SJCRH30 (cell line): ENCODE measurements at places on chromosomes 1 and 21. TPM values are rescaled to one million over a fixed set of nuclear protein-coding genes. Genes with fewer than 3 reads are reported as not detected.

DNA sequence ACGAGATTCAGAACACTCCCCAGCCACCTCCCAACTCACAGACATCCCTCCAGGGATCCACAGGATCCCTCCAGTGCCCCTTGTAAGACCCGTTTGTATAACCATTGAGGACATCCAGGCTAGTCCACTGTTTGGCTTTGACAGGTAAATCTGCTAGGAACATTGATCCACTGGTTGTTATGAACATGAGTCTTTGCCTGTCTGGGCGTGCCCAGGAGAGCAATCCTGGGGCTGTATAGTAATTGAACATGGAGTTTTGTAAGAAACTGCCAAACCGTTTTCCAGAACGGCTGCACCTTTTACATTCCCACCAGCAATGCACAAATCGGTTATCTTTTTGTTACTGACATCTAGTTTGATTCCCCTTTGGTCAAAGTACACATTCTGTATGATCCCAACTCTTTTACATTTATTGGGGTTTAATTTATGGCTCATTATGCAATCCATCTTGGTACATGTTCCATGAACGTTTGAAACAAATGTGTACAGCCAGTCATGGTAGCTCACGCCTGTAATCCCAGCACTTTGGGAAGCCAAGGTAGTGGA is 88.7 kb downstream of the WDR4 start:
- DNase-seq = no peak

The RAP1GAP gene
- 5.2 and 8.4 TPM in 2 replicates for total RNA-seq

DNA sequence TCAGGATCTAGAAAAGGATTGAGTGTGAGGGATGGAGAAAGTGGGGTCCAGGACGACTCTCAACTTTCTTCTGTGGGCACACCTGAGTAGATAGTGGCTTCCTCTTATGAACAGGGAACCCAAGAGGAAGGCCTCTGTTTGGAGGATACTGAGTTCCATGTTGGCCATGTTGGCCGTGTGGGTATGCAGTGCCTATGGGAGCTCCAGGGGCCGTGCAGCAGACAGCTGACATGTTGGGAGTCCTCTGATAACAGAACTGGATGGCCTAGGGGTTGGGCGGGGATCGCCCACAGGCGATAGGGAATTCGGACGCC is 43.0 kb downstream of the TMEM53 start:
- DNase-seq = no peak

GRCh38 chr21:41405321-41405720 is 20.7 kb upstream of the MX1 start:
- DNase-seq = no peak

DNA sequence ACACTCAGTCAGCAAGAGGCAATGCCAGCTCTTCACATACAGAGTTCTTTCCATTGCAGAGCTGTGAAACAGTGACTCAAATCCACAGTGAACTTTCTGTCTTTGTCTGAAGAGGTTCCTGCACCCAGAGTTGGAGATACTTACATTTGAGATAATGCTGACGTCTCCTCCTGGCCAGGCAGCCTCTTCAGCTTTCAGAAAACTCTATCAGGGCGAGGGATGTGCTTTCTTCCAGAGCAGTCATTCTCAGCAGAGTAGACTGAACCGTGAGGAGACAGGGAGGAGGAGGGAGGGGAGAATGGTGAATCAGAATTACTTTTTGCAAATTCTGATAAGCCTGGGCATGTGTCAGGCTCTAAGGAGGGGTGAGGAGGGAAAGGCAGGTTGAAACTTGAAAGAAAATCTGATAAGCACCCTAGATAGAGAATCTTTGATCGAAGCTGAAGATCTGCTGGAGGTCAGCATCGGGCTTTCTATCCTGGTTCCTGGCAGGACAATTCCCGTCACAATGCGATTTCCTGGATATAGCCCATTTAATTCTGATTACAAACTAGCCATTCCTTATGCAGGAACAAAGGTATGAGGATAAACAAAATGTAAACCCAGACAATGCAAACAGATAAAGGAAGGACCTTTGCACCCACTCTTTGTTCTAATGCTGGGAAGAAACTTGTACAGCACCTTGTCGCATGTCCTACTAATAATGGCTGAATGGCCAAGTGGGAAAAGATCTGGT is 18.9 kb upstream of the NID1 start:
- DNase-seq = no peak

DNA sequence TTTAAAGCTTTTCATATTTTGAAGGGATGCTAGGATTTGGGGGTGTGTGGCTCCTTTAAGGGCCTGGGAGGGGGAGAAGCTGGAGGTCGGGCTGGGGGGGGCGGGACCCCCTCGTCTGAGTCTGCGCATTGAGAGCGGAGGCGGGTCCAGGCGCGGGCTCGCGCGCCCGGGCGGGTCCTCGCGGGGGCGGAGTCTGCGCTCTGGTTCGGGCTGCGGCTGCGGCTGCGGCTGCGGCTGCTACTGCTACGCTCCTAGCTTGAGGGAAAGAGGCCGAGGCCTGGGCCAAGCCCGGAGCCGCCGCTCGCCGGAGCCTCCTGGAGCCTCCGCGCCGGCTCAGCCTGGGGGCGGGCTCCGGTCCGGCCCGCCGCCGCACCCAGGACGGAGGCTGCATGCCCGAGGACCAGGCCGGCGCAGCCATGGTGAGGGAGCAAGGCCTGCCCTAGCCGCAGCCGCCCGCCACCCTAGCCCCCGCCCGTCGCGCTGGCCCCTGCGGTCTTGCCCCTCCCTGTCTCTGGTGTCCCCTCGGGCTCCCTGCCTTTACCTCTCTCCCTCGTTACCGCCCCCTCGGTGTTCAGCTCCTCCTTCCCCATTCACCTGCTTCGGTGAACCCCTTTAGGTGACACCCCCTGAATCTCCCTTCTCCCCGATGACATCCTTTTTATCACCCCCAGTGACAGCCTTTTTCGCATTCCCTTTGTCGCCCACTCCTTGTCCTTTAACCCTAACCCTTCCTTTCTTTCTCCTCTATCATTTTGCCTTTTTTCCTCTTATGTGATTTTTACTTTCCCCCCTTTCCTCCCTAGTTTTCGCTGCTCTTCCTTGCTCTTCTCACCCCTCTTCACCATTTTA is at the start of gene ZYG11B:
Gene ZYG11B, plus strand, starts transcription at position 189 of the 849 bp plus-strand sequence. Its CDS starts 201 bp downstream, at position 390.
- peak; percentile 94 for DNase-seq

GRCh38 chr1:157595356-157595755 is 2.5 kb downstream of the FCRL4 start:
- DNase-seq = no peak

GRCh38 chr1:178541379-178541778 is 28.5 kb downstream of the TEX35 start:
- DNase-seq = no peak

- DNase-seq = no peak
These were observed 262.1 kb downstream of the PTPRU start for GRCh38 chr1:29498126-29499103.

DNA sequence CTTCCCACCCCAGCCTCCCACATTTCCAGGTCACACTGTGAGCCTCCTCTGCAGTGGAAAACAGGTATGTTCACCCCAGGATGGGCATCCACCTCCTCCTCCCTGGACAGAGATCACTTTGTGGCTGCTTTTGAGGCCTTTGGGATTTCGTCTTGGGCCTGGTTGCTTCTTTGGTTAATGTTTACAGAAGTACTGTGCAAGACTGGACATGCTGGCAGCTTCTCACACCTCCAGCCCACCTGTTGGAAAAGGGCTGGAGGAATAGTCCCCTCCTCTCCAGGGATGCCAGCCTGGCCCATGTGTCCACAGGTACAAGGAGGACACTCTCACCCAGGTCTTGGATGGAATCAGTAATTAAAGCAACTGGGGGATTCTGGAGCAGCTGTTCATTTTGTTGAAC is 56.1 kb downstream of the KAZN start:
- no peak for DNase-seq

GRCh38 chr1:41626616-41627375 is 142.3 kb upstream of the EDN2 start:
- no peak for DNase-seq

- peak; percentile 49 for DNase-seq
These were observed 59.0 kb downstream of the ALPL start for GRCh38 chr1:21568006-21568746.

The A3GALT2 gene
- total RNA-seq = not detected in 2 replicates

The VHLL gene
- 0.63 TPM in 1 of 2 replicates, not detected in the other for total RNA-seq

- no peak for DNase-seq
These were observed 264.5 kb downstream of the OLFM3 start for GRCh38 chr1:101732261-101732660.

The WNT2B gene
- total RNA-seq = 0.15 and 0.28 TPM in 2 replicates

DNA sequence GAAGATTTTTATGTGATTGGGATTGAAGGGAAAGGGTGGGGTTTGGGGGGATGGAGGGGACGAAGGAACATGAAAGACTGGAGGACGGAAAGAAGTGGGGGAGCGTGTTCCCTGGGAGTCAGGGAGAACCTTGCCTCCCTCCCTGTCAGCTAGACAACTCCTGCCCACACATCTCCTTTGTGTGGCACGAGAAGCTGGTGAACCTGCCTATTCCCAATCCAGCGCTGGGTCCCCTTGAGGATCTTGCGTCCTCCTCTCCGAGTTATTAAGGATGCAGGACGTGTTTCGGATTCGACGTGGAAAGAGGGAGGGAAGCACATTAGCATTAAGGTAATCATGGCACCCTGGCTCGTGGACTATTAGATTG is 1.4 kb downstream of the LRRC7 start:
- no peak for DNase-seq

- no peak for DNase-seq
These were observed 422.9 kb upstream of the BEND5 start for GRCh38 chr1:49199564-49199963.

- DNase-seq = no peak
These were observed 804.4 kb downstream of the BRINP3 start for GRCh38 chr1:189673217-189673616.

The IRF2BP2 gene
- total RNA-seq = 33.2 and 41.1 TPM in 2 replicates

DNA sequence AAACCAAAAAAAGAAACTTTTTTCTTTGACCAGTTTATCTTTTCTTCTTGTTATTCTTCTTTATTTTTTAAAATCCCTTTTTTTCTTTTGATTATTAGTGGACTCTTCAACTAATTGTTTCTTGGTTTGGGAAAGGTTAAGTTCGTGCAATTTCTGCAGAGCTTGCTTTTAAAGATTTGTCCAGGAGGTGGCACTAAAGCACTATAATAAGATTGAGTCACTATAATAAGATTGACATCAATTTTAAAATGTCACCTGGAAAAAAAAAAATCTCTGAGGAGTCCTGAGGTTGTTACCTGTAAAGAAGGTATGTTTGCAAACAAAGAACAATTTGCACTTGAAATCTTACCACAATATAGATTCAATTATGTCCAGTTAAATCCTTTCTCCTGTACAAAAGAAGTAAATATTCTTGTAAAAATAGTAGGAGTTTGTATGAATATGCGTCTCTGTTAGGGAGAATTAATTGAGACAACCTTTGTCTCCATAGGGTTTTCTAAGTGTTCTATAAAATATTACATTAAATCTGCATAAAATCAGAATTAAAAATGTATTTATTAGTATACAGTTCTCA is 166.7 kb downstream of the ADGRL4 start:
- no peak for DNase-seq

GRCh38 chr1:30933874-30934252 is 25.3 kb upstream of the SDC3 start:
- DNase-seq = no peak

- no peak for DNase-seq
These were observed 595 bp downstream of the CRYBG2 start for GRCh38 chr1:26353210-26353859.

- no peak for DNase-seq
These were observed 14.1 kb upstream of the MYOG start for GRCh38 chr1:203099805-203100515.

DNA sequence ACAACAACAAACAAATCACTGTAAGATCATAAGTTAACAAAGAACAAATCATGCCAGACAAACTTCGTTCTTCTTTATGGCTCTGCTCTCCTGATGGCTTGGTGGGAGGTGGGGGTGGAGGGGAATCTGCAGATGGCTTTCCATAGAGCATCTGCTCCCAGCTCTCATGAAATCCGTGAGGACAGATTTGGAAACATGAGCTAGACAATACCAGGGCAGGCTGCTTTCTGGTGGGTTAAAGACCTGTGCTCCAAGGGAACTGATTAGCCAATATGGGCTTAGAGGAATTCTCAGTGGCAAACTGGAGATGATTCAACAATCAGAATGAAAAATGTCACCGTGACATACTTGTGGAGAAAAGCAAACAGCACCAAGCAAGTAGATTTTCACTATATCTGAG is 69.4 kb upstream of the TLR5 start:
- DNase-seq = peak; percentile 59

- no peak for DNase-seq
These were observed 14.0 kb upstream of the TBX15 start for GRCh38 chr1:119002028-119002686.

DNA sequence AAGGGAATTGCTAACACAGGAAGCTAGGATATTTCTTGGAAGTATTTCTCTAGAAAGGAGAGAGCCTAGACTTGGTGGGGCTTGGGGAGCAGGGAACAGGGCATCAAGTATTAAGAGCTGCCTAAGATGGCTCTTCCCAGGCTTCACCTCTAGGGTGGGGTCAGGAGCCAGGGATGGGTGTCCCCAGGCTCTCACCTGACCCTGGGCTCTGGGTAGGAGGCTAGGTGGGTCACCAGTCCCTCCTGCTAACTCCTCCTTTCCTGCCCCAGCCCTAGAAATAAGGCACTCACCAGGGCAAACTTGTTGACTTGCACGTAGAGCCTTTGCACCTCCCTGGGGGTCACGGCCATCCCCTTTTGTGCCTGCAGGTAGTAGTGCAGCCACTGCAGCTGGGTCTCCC is 15.0 kb downstream of the ETNK2 start:
- DNase-seq = no peak

GRCh38 chr1:14980621-14981218 is 172.8 kb upstream of the TMEM51 start:
- DNase-seq = no peak

The TP73 gene
- 13.1 and 14.9 TPM in 2 replicates for total RNA-seq

GRCh38 chr21:33898586-33898985 is 17.0 kb downstream of the ATP5PO start:
- no peak for DNase-seq

The CLDN19 gene
- total RNA-seq = 0.12 and 0.23 TPM in 2 replicates

The FCRL4 gene
- not detected in 2 replicates for total RNA-seq

DNA sequence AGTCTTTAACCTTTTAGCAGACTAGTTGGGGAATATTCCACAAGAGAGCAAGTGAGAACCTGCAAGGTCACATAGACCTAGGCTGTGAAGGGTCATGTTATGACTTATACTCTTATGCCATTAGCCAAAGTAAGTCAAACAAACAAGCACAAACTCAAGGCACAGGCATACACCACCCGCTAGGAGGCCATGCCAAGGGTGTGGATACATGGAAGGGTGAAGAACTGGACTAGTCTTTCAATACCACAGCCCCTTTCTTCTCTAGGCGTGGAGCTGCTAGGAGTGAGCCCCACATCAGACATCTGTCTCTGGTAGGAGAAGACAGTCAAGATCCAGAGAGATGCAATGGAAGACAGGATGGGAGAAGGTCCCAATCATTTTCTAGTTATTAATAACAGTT is 68.6 kb downstream of the BACH1 start:
- no peak for DNase-seq

- DNase-seq = no peak
These were observed 383.8 kb upstream of the VAMP3 start for GRCh38 chr1:7387053-7387927.

- no peak for DNase-seq
These were observed 281.5 kb downstream of the NEGR1 start for GRCh38 chr1:72000809-72001208.
